ENCODE measurements at places on chromosomes 5 and 9. TPM values are rescaled to one million over a fixed set of nuclear protein-coding genes. Genes with fewer than 3 reads are reported as not detected.

DNA sequence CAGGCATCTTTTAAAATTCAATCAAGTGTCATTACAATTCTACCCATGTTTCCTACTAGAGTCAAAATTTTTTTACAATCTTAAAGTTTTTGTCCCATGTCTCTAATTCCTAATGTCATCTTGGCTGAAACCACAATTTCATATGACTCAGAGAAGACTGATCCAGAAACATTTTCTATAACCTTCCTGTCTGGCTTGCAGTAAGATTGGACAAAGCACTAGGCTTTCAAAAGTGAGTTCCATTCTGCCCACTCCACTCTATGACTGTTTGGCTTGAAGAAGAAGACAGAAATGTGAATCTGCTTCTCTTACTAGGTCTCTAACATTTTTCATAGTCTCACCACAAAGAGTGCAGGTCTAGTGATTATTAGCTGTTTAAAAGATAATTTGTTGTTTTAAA is 88.8 kb downstream of the NR3C1 start:
- DNase-seq, result no peak

- DNase-seq, result no peak
Measured at GRCh38 chr9:76687861-76688391, 76.3 kb upstream of the PCA3 start.

- DNase-seq, result no peak
Measured at GRCh38 chr9:75666856-75667554, 223.5 kb upstream of the PCSK5 start.

Gene PDLIM4
- total RNA-seq, result 10.6 TPM

GRCh38 chr5:157267761-157268480 is 2.0 kb downstream of the CYFIP2 start:
- DNase-seq, result no peak
